ENCODE measurements at places on chromosomes 4 and X.

- DNase-seq = no peak
These were observed 184.9 kb upstream of the WDFY3 start for GRCh38 chr4:85151371-85151770.

DNA sequence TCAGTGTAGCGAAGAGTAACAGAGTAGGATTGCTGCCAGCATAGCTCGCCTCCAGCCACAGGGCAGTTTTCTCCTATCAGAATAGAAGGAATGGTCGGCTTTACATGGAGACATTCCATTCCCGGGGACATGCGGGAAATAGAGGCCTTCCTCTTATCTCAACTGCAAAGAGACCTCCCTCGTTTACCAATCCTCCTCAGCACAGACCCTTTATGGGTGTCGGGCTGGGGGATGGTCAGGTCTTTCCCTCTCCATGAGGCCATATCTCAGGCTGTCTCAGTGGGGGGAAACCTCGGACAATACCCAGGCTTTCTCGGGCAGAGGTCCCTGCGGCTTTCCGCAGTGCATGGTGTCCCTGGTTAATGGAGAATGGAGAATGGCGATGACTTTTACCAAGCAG is 285.0 kb downstream of the ASMT start:
- no peak for DNase-seq

DNA sequence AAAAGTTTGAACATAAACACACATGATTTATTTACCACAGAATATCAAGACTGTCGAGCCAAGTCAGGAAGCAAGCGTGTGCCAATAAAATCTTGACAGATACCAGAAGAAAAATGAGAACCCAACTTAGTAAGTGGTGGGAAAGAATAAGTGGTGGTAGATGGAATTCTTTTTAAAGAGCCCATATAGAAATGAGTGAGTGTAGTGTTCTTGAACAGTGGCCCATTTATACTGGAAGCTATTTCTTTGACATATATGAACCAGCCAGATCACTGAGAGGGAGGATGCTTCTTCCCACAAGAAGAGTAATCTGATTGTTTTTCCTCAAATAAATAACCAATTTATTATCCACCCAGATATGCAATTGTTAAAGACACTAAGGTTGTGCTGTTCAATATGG is 98.0 kb downstream of the NHS start:
- no peak for DNase-seq

DNA sequence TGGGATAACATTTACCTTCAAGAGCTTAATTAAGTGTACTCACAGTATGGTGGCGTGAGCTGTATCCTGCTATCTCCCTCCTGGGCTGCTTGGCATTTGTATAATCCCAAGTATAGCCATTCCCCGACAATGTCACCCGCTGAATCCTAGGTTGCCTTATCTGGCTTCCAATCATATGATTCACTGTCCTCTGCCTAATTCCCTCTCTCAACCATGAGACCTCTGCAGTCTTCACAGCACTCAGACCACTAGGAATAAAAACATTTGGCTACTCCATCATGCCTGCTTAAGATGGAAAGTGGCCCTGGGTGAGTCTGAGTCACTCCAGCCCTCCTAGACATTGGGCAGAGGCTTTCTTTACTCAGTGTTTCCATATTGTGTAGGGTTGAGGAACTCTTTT is 28.9 kb upstream of the WDFY3 start:
- no peak for DNase-seq

DNA sequence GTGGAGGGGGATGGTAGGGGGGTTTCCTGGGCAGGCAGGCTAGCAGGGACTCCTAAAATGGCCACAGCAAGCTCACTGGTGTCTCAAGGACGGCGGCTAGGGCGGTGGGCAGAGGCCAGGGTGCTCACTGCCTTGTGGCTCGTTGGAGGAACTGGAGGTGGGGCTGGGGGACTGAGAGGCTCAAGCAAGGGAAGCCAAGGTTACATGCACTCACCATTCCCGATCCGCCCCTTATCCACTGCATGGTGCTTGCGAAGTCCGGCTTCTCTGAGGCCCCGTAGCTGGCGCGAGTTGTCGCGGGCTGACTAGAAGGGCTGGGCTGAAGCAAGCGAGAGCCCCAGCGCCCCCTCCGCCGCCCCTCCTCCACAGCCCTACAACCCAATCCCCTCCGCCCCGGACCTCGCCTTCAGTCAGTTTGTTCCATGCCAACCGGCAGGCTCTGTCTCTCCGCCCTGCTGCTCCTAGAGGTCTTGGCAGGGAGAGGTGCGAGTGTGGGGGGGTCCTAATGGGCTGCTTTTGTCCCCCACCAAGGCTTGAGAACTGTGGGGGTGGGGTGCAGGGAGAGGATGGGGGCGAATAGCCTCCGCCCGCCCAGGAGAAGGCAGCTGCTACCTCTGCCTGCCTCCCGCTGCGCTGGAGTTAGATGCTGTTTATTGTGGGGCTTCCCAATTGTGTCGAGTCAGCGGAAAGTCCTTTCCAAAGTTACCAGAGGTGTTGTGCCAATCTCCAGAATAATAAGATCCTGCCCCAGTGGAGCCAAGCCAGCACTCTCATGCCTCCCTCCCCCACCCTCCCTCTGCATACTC is at the start of gene ARHGEF9:
TSS of gene ARHGEF9 (minus strand) at position 313 of the 806 bp plus-strand sequence. CDS start at position 244, 69 bp downstream.
- no peak for DNase-seq

- DNase-seq = no peak
These were observed 28.9 kb downstream of the TMPRSS11E start for GRCh38 chr4:68476191-68476590.

- no peak for DNase-seq
These were observed 100.4 kb downstream of the ITM2A start for GRCh38 chrX:79266702-79267101.

- no peak for DNase-seq
These were observed 7.2 kb downstream of the SSR4 start for GRCh38 chrX:153801669-153802068.

DNA sequence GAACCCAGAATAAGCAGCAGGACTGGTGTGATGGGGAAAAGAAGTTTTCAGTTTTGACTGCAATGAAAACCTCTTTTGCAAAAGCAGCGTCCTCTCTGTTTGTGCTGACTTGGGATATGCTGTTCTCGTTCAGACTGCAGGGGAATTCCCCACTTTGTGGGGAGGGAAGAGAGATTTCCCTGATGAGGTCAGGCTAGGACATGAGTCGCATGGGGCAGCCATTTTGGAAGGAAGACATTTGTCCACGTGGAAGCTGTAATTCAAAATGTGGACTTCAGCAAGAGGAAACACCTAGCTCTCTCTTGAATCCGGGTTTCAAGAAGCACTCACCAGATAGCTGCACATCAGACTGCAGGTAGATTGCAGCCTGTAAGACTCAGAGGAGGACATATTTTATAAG is 39.3 kb downstream of the ING2 start:
- no peak for DNase-seq

- no peak for DNase-seq
These were observed 18.4 kb upstream of the FNIP2 start for GRCh38 chr4:158750379-158750778.

DNA sequence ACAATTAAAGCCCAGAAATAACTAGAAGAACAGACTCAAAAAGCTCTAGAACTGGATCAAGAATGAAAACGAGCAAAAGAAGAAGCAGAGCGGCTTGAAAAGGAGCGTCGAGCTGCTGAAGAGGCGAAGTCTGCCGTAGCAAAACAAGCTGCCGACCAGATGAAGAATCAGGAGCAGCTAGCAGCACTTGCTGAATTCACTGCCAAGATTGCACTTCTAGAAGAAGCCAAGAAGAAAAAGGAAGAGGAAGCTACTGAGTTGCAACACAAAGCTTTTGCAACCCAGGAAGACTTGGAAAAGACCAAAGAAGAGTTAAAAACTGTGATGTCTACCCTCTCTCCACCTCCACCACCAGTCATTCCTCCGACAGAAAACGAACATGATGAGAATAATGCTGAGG is 56.1 kb upstream of the PPP4R3C start:
- DNase-seq = no peak

DNA sequence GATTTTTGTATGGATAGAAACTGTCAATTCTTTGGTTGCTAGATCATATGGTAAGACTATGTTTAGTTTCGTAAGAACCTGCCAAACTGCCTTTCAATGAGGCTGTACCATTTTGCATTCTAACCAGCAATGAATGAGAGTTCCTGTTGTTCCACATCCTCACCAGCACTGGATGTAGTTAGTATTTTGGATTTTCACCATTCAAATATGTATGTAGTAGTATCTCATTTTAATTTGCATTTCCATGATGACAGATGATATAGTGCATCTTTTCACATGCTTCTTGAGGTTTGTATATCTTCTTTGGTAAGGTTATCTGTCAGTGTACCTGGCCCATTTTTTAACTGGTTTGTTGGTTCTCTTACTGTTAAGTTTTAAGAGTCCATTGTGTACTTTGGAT is 34.6 kb downstream of the CLOCK start:
- DNase-seq = no peak

DNA sequence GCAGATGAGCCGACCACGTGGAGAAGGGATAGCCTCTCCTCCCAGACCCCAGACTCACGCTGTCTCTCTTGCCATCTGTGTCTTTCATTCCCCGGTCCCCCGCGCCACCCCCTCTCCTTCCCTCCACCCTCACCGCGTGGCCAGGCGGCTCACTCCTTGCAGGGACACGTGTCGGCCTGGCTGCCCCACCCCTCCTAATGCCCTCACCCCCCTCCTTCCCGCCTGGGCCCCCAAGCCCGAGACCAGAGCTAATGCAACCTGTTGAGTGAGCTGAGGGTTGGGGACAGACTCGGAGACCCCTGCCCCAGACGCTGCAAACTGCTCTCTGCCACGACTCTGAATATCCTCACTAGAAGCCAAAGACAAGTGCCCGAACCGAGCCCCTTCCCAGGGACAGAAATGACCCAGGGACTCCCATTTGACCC is 1.8 kb downstream of the SLC38A5 start:
- DNase-seq = peak; percentile 15

DNA sequence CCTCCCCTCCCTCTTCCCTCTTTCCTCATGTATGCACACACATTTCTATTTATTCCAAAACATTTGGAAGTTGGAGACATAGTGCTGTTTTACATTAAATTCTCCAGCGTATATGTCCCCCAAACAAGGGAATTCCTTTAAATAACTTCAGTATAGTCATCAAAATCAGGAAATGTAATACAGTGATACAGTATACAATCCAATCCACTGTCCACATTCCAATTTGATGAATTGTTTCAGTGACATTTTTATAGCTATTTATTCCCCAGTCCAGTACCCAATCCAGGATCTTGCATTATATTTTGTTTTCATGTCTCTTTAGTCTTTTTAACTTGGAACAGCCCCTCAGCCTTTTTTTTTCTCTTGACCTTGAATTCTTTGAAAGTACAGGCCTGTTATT is 233.0 kb downstream of the DKK2 start:
- DNase-seq = no peak

DNA sequence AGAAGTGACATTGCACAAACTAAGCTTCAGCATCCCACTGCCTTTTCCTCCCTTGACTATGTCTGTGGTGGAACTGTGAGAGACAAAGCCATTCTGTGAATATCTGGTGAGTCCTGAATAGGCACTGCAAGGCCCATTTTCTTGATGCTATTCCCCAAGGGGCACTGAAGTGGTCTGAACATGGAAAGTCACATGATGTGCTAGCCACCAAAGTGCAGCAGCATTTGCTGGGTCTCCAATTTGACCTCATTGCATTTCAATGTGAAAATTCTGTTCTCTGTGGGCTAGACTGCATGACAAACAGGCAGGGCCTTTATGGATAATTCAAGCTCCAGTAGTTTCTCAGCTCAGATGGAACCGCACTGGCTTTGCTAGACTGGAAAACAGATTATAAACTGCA is 627.4 kb upstream of the BOD1L1 start:
- no peak for DNase-seq

GRCh38 chrX:25022499-25023325 is 6.9 kb upstream of the ARX start:
- no peak for DNase-seq

DNA sequence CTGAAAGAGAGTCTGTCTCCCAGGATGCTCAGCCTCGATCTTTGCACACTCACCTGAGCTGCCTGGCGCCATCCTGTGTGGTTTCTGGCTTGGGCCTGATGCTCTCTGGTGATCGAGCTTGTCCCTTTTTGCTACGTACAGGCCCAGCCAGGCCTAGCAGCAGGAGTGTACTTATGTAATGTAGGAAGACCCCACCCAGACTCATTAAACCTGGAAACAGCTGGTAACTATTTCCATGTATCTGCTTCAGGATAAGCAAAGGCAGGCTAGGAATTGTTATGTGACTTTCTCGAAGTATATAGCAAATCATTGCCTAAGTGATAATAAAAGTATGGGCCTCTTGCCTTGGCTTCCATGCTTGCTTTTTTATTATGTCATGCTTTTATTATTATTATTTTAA is 18.6 kb upstream of the ARSJ start:
- no peak for DNase-seq

- DNase-seq = no peak
These were observed 5.7 kb downstream of the MXD4 start for GRCh38 chr4:2256156-2256731.

- no peak for DNase-seq
These were observed 310.6 kb downstream of the PDHA2 start for GRCh38 chr4:96150466-96150865.

GRCh38 chr4:98648602-98649001 is 9.8 kb downstream of the TSPAN5 start:
- no peak for DNase-seq

DNA sequence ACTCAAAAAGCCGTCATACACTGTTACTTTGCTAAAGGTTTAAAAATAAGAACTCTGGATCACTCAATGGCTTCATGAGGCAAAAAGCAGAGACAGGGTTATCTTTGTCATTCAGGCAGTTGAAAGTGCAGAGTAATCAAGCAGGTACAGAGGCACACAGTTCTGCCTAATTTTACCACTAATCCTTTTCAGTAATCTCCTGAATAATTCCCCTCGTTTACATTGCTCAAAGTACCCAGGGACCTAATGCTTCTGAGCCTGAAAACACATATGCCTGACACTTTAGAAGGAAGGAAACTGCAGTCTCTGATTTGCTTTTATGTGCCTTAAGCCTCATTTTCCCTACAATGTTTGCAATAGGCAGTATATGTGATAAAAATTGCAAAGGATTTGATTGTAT is 71.4 kb upstream of the TRAM1L1 start:
- DNase-seq = no peak

DNA sequence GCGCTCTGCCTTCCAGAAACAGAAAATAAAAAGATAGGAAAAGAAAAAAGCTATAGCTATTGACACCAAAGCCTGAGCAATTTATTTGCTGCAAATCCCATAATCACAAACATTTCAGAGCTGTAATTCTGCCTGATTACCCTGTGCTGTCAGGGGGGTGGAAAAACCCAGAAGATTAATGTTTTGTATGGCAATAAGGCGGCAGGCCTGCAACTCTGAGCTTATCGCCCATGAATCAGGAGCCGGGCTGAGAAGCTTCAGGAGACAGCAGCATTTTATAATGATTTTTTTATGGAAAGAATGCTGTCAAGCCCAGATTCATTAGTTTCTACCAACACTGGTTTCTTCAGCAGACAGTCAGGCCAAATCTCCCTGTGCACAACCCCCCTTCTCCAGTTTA is 82.6 kb upstream of the TMEM164 start:
- DNase-seq = no peak

DNA sequence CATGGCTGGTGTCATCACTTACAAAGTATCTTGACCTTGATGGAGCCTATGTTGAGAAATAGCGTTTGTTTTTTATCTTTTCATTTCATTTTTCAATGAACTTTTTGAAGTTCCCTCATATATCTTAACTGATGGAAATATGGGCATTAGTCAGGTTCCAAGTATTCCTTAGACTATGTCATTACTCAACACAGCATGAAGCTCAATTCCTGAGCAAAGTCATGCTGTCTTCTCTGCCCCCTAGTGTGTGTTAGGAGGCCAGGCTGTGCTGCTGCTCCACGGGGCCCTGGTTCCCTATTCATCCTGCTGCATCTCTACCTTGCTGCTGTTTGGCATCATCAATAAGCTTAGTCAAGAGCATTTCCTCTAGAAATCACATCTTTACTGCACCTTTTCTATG is 40.9 kb downstream of the GPR143 start:
- no peak for DNase-seq
